AML-193 (cell line): ENCODE measurements at places on chromosomes 12 and 14.
A peak's percentile ranks its signal among the peaks of the same experiment; 100 is the strongest.

GRCh38 chr12:27123642-27124041 is 41.3 kb upstream of the C12orf71 start:
- DNase-seq, result peak; percentile 39

DNA sequence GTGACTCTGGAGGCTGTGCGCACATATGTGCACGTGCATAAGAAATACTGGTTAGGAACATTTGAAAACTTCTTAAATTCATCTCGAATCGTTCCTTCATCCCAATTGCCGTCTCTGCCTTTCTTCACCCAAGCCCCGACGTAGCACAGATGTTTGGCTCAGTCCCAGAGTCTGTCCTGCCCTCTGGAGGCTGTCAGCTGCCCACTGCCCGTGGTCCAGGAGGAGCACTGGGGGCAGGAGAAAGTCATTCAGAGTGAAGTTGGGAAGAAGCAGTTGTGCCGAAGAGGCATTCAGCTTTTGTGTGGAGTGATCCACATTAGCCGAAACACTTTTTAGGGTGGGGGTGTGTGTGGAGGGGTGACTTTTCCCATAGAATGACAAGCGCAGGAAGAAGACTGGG is 124.9 kb downstream of the TSPAN9 start:
- no peak for DNase-seq

DNA sequence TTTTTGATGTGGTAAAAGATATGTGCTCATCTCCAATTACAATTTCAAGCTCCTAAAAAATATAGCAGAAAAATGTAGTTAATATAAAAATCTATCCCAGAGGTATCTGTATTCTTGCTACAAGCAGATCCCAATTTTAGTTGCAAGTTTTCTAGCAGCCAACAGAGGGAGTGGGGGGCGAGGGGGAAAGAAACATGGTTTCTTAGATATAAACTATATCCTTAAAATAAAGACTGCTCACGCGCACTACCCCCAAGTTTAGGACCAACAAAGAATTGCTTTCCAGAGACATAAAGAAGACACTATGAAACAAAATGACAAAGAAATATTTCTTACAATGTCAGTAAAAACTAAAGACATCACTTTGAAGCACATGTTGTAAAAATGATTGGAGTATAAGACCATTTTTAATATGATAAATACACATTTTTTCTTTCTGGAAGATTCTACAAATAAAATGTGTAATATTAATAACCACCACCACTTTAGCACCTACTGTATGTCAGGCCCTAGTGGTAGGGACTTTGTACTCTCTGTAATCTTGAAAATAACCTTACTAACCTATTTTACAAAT is 5.4 kb downstream of the MAGOHB start:
- no peak for DNase-seq

- DNase-seq, result no peak
Measured at GRCh38 chr14:29773990-29774389, 153.7 kb downstream of the PRKD1 start.

DNA sequence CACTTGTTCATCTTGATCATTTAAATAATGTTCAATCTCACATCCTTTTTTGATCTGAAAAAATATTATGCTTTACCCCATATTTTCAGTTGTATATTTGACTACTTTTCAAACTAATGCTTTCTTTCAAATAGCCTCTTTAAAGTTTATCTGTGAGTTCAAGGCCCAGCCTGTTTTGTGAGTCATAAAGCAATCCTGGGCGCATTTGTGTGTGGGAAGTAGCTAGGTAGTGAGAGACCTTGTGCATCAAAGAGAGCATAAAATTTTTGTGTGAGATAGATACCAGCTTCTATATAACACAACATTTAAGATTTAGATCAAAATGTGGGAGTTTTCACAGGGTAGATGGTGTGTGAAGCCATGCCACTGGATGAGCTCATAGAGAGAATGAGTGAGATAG is 405.6 kb downstream of the NAV3 start:
- DNase-seq, result no peak

DNA sequence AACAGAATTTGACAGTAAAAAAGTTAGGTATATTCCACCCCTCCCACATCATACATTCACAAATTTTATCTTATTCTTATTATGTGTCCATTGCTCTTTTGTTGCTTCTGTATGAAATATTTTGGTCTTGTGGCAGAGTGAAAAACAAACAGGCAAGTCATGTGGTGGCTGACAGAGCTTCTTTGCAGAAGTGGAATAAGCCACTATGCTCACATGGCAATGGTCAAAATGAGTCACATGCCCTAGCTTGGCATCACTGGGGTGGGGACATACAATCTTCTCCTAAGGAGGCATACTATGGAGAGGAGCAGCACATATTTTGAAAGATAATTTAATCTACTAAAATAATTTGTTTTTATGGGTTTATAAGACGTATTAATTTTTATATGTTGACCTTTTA is 27.7 kb upstream of the CMA1 start:
- DNase-seq, result no peak

DNA sequence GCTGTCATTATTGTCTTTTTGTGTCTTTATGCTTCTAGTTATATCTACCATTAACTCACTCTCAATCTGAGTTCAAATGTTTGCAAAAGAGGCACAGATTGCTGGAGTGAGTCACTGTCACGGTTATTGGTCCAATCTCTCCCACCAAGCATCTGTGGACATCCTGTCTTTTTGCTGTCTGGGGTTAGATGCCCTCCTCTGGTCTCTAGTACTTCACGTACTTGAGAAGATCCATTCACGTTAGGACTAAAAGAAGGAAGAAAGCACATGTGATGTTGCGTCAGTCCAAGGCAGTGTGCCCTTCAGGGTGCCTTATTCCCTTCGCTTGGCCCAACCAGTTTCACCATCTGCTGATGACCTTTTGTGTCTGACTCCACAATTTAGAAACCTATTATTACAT is 72.3 kb upstream of the STXBP6 start:
- DNase-seq, result no peak

GRCh38 chr12:66665435-66665985 is 13.4 kb downstream of the GRIP1 start:
- no peak for DNase-seq

GRCh38 chr14:68628605-68629310 is 164.1 kb downstream of the ZFP36L1 start:
- DNase-seq, result no peak

DNA sequence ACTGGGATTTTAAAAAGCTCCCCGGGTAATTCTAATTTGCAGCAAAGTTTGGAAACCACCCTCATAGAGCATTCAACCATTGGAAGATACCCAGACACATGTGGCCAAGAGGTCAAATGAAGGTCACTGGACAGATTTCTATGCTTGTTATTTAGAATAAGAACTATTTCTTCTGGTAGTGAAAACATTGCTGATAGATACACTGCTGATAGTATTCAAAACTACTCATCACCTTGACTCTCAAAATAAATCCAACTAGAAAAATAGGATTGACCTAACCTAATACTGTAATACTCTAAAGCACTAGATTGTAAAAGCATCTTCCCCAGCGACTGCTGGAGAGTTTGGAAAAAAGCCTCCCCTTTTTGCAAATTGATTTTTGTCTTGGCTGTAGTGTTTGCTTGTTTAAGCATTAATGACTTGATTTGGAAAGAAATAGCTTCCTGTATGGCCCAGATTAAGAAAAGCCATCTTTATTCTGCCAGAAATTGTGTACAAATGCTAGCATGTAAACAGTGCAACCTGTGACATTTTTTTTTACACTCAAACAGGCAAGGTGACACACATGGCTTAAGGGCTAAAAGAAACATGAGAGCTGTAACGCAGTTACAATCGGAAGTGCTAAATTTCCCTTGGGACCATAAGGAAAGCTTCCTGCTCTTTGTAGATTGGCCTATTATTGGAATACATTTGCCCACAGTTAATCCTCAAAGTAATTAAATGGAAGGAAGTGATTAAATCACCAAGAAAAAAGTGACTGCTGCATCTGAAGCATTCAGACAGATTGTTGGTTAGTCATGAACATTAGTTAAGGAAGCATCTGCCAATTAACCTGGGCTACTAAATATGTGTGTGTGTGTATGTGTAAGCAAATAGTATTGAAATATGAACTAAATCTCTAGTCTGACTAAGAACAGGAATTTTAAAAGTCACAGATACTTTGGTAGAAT is 356.5 kb upstream of the ATP2B1 start:
- no peak for DNase-seq

DNA sequence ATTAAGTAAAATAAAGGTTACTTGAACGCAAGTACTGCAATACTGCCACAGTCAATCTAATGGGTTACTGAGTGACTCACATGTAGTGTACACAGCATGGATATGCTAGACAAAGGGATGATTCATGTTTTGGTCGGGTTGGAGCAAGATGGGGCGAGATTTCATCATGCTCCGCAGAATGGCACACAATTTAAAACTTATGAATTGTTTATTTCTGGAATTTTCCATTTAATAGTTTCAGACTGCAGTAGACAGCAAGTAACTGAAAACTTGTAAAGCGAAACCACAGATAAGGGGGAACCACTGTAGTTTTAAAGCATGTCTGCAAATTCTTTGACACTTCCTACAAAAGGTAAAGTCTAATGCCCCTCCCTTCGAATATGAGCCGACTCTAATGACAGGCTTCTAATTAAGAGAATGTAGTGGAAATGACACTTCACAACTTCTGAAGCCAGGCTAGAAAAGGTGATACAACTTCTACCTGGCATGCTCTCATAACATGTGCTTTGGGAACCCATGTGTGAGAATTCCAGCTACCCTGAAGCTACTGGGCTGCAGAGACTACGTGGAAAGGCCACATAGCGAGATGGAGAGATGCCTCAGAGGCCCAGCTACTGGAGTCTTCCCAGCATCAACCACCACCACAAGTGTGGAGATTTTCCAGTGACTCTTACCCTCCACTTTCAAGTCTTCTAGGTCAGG is 13.9 kb upstream of the TCP11L2 start:
- no peak for DNase-seq

GRCh38 chr12:54002915-54003389 is 3.0 kb downstream of the HOXC9 start:
- DNase-seq, result no peak

DNA sequence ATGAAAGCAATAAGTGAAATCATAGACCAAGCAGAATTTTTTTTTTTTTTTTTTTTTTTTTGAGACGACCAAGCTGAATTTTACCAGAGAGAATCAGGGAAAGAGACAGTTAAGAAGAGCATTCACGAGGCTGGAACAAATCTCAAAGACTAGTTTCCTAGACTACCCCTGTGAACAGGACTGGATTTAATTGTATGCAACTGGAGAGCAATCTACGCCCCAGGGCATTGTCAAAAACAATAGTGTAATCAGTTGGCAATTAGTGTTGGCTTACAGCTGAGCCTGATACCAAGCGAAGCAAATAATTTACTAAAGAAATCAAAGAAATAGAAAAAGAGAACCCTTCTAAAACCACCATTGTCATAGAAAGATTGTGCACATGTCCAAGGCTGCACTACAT is 232.9 kb upstream of the CPNE8 start:
- DNase-seq, result no peak

GRCh38 chr12:96047229-96048211 is 12.1 kb upstream of the LTA4H start:
- peak; percentile 88 for DNase-seq

DNA sequence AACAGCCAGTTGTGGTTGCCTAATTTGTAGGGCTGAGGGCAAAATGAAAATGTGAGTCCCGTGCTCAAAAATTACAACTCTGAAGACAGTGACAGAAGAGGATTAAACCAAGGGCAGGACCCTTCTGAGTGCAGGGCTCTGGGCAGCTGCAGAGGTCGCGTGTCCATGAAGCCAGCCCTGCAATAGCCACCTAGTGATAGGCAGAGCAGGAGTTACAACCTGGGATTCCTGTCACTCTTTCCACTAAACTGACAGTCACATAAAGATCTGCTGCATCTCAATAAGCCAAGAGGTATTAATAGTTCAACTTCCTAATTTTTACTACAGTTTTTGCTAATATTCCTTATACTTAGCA is 94.1 kb downstream of the SLC2A13 start:
- DNase-seq, result no peak

DNA sequence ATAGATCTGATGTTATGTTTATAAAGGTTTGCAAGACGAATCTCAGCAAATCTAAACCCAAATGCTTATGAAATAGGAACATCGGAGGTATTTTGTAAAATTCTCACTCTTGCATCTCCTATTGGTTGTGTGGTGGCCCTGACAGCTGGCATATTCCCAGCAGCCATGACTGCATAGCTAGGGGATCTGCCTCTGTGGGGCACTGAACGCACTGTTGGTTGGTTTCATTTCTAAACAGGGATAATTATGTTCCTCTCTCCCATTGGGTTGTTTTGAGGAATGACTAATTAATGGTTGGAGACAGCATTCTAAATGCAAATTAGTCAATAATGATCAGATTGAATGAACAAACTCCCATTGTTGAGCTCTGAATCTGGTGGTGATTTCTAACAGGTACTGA is 2.7 kb upstream of the BEST3 start:
- DNase-seq, result no peak

DNA sequence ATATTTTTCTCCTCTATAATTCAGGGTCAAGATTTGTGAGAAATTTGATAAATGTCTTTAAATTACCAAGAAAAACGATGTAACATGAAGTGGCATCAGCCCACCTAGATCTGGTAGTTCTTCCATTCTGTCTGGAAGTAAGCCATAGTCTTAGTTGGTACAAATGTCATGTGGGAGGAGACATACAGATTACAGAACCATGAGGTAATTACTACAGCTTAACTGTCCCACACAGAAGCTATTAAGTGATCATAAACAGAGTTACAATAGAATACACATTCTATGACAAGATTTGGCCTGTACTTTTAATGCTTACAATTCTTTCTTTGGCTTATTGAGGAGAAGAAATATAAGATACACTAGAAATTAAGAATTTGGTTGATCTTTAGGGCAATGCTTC is 13.7 kb upstream of the SIX1 start:
- no peak for DNase-seq

DNA sequence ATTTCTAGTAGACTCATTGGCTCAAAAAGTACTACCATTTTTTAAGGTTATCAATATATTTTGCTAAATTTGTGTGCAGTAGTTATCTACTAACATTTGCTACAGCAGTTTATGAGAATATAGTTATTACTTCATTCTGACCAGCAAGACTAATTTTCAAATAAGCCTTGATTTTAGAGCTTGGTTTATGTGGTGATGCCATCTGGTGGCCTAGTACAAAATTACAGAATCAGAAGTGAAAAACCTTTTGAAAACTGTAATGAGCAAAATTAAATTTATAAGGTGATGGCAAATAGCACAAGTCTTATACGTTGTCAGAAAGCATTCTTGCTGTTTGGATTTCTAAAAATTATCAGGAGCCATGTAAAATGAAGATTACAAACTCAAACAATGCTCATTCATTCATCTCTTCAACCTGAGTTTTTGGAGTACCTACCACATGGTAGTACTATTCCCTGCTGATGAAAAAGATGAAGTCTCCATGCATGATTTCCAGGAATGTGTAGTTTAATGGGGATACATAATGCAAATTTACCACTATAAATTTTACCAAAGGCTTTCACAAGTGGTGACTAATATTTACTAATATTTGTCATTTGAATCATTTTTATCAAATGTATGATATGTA is 51.0 kb downstream of the MAGOHB start:
- DNase-seq, result peak; percentile 46

- no peak for DNase-seq
Measured at GRCh38 chr12:129332286-129332685, 479.0 kb downstream of the GLT1D1 start.

DNA sequence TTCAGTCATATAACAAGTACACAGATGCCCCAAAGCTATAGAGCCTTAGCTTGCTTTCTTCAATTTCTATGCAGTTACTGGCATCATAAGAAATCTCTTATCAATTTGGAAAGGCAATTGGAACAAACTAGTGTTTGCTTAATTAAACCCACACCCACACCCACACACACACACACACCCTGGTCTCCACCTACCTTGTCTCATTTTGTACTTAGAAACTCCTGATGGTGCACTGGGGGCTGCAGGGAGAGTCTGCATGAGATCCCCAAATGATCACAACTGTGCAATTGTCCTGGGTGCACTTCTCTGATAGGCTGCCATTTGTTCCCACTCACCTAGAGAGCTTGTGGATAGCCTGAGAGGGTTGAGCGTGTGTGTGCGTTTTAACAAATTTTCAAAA is 40.5 kb upstream of the PTCSC3 start:
- DNase-seq, result no peak
